Cortex of kidney (tissue), 1 donor: ENCODE measurements at places on chromosomes 6 and 20.

DNA sequence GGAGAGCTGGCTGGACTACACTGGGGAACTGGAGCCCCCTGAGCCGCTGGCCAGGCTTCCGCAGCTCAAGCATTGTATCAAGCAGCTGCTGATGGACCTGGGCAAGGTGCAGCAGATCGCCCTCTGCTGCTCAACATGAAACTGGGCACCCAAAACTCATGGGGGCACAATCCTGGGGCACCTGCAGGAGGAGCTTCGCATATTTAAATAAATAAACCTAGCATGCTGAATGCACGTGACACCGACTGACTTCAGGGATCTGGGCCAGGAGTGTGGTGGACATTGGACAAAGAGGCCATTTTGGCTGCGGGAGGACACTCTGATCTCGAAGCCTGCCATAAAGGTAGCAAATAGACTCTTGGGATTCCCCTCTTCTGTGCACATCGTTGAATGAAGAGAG, 6.8 kb downstream of the SCAND1 start:
- DNase-seq: no peak

DNA sequence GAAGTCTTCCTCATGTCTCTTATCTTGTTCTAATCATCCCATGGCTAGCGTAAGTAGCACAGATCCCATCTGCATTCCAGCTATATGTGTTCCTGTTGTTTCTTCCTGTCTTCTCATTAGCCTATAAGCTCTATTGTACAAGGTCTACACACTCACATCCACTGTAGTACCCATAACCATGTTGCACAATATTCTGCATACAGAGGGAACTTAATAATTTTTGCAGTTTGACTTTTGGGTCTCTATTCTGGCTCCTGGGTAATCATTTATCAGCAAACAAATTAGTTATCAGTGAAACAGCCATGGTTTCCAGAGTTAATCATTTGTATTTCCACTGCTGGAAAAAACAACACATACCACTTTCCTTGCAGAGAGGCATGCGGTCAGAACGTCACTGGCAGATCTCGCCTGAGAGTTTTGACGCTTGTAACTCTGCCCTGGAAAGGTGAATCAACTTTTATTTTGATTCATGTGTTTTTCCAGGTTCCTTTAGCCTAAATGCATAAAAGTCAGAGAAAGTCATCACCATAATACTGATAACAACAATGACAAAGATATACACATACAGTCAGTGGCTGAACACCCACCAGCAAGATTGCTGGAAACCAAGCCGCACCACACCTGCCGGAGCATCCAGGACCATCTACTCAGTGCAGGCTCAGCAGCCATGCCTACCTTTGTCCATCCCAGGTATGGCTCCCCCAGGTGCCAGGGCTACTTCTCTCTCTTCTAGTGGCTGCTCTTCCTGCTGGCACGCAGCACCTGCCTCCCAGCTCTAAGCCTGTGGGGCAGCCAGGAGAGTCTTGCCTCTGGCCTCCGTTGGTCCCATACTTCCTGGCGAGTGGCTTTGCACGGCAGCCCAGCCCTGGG, 158.2 kb downstream of the QRSL1 start:
- no peak for DNase-seq

GRCh38 chr6:165636402-165637048, 26.5 kb downstream of the PDE10A start:
- no peak for DNase-seq

GRCh38 chr6:23526526-23526925, 599.5 kb upstream of the NRSN1 start:
- no peak for DNase-seq

GRCh38 chr20:47878601-47879027, 93.3 kb upstream of the SULF2 start:
- DNase-seq: no peak

- no peak for DNase-seq
These were observed 6.0 kb downstream of the SLC22A23 start for GRCh38 chr6:3450888-3451287.

GRCh38 chr20:61448386-61448785, 196.3 kb downstream of the CDH4 start:
- no peak for DNase-seq

DNA sequence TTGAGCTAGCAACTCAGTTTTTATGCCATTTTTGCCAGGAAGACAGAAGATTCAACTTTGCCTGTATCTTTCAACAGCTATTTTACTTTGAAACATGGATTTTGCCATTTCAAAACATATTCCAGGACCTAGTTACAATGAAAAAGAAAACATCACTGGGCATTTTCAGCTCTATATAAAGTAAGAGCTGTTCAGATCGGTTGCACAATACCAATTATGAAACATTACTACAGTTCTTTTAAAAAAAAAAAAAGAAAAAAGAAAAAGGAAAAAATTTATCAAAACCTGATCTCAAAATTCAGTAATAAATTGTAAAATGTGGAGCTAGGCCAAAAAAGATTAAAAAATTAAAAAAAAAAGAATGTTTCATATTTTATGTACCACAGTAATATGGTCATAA, 15.6 kb downstream of the BCLAF1 start:
- DNase-seq: no peak

GRCh38 chr6:164106345-164106769, 691.8 kb downstream of the QKI start:
- no peak for DNase-seq

DNA sequence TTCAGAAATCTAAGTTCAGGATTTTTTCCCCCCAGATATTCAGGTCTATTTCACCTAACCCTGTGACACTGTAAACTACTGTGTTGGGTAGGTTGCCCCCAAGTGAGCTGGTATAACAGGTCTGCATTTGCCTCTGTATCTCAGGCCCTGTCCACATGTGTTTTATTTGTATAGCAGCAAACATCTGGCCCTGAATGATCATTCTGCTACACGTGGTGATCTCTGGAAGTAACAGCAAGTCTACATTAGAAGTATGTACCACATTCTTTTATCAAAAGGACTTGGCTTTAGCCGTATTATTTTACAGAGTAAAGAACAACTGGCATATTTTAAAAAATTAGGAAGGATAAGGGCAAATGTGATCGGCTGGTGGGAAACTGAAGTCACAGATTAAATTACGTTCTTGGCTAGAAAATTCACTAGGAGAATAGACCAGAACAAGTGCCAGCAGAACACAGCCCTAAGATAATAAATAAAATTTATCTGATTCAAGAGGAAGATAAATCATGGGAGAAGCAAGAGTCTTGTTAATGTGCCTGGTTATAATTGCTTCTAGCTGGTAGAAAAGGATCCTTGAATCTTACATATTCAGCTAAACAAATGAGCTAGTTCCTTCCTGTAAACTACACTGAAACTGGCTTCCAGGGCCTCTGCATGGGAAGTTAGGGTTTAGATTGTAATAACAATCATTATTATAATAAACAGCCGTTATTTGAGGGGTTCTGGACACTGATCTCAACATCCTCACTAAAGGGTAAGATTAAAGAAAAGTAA, 192.1 kb downstream of the SAMD5 start:
- no peak for DNase-seq

- no peak for DNase-seq
These were observed 156.0 kb downstream of the TBC1D7 start for GRCh38 chr6:13172291-13172690.

GRCh38 chr6:117906958-117907600, at the start of gene SLC35F1:
TSS of gene SLC35F1 (plus strand) at chr6:117907264.
- peak; percentile 11 for DNase-seq

DNA sequence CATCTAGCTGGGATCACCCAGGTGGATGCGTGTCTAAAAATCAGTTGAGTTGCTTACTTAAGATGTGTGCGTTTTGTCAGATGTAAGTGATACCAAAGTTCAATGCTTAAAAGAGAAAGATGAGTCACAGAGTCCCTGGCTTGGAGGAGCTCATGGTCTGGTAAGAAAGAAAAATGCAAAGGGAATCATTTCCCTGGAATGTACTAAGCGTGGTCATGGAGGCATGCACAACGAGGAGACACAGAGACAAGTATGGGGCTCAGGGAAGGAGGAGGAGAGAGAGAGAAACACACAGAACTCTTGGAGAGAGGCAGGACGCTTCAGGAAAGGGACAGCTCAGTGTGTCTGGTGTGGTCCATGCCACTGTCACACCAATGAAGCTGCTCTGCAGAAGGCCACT, 186.9 kb upstream of the GMDS start:
- DNase-seq: no peak

GRCh38 chr20:16968099-16968498, 219.9 kb downstream of the OTOR start:
- no peak for DNase-seq

DNA sequence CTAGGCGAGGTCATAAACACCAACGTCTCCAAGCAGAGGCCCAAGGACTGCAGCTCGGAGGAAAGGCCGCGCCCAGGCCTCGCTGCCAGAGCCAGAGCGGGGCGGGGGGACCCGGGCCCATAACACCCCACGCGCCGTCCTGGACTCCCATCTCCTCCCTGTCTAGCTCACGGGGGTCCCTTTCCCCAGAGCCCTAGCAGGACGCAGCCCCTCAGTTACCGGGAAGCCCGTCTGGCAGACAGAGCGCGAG, 44.9 kb downstream of the MDFI start:
- no peak for DNase-seq

GRCh38 chr20:1676650-1677049, 19.1 kb upstream of the SIRPG start:
- no peak for DNase-seq

DNA sequence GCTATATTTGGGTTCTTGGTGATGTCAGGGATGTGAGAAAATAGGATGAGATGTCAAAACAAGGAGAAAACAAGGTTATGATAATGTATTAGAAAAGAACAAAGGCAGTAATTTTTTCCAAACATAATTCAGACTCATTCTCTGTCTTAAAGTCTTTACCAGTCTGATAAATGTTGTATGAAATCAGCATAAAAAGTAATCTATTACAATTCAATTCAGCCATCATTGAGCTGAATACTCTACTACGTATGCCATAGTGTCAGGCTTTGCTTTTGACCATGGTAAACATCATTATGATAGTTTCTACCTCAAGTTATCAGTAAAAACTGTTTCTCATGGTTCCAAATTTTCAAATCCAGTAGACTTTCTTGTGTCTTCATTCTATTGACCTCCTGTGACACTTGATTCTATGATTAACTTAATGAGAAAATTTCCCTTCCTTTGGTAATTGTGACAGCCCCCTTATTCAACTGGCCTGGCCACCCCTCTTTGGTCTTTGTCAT, 75.0 kb downstream of the EPHA7 start:
- DNase-seq: no peak

- DNase-seq: no peak
These were observed 380.0 kb upstream of the FLRT3 start for GRCh38 chr20:14717134-14717999.

- no peak for DNase-seq
These were observed 291.1 kb upstream of the AGPAT4 start for GRCh38 chr6:161564952-161565351.

GRCh38 chr6:165031502-165031901, 277.9 kb downstream of the C6orf118 start:
- no peak for DNase-seq

DNA sequence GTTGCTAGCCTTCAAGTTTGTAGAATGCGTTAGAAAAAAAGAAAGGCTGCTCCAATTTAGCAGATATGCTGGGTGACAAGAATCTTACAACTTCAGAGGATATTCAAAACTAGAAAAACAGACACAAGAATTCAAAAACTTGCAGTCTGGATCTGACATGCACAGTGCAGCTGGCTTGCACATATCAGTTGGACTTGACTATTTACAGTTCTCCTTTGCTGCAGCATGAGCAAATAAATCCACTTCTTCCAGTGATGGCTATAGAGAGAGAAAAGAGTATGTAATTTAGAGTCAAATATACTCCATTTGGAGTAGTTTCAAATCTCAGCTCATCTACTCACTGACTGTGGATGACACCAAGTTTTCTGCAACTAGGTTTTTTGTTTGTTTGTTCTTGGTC, 247.0 kb downstream of the RIMS1 start:
- DNase-seq: no peak

DNA sequence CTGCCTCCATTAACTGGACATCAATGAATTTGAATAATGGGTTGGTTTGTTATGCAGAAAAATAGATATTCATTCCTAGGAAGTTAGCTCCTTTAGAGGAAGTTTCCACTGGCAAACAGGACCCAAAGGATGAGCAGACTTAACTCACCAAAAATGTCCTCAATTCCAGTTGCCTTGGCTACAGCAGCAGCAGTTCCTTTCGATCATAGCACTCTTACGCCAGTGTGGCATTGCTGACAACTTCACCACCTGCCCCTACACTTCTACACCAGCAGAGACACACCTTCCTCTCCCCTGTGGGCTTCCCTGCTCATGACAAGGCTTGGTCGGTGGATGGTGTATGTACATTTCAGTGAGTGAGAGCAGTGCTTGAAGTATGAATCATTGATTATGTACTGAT, 532.8 kb downstream of the QKI start:
- no peak for DNase-seq

DNA sequence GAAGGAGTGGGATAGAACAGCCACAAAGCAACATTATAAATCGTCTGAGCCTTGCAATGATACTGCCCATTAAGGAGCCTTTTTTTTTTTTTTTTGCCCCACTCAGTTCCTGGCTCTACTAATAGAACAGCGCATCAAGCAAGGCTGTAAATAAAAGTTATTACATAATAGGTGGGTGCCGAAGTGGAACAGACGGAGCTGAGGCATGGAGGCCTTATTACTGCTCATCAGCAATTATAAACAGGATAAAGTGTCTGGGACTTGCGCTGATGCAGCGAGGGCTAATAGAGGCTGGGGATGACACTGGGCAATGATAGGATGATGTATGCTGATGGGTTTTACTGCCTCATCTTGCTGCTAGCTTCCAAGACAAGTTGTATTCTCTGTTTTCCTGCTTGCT, 272.1 kb downstream of the ZFAND3 start:
- no peak for DNase-seq

DNA sequence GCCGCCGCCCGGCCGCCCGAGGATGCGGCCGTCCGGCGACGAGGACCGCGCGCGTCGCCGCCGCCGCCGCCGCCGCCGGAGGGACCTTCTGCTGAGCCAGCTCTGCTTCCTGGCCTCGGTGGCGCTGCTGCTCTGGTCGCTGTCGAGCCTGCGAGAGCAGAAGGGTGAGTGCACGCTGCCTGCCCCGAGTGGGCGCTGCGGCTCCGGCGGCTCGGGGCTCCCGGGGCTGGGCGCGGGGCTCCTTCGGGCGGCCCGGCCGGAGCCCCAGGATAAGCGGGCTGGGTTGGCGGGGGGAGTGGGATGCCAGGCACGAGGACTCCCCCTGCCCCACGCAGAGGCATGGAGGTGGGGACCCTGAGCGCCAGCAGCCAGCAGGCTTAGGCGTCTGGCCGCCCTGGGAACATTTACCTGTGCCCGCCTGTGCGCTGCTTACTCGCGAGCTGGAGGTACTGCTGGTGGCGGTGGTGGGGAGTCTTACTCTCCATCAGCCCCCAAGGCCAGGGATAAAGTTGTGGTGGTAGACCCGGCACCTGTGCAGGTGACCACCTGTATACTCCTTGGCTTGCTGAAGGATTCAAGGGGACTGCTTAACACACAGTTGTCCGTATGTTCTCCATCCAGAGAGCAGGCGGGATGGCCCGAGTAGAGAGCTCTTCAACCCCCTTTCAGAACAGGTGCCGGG, 520 bp downstream of the SLC24A3 start:
- no peak for DNase-seq

- DNase-seq: no peak
These were observed 154.4 kb upstream of the JAG1 start for GRCh38 chr20:10828180-10828579.
